Fibroblast of the aortic adventitia (primary cell): ENCODE measurements at places on chromosomes 13 and 19.
A peak's percentile ranks its signal among the peaks of the same experiment; 100 is the strongest.

GRCh38 chr13:74052402-74052928 is 81.7 kb downstream of the KLF12 start:
- no peak for DNase-seq

DNA sequence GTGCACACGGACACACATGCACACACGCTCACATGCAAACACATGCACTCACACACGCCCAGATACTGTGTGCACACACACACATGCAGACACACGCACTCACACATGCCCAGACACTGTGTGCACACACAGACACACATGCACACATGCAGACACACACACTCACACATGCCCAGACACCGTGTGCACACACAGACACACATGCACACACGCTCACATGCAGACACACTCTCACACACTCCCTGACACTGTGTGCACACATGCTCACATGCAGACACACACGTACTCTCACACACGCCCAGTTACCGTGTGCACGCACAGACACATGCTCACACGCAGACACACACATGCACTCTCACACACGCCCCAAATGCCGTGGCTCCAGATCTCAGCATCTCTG is 137.2 kb upstream of the MCF2L start:
- DNase-seq: no peak

GRCh38 chr19:17235300-17235970 is 9.4 kb downstream of the OCEL1 start:
- DNase-seq: peak; percentile 65

DNA sequence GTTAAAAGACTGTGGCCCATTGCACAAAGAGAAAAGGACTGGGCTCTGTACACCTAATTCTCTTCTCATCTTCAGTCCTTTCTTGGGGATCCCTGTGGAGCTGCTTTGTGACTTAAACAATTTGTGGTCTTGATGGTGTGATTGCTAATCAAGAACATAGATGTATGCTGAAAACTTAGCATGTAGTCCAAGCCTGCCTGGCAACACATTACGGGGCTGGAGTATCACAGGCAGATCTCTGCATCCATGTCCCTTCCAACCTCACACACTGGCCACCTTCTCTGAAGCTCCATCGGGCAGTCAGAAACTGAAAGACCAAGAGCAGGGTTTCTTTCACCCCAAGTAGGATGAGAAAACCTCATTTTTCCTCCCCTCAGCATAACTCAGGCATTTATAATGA is 69.6 kb upstream of the ARGLU1 start:
- no peak for DNase-seq

DNA sequence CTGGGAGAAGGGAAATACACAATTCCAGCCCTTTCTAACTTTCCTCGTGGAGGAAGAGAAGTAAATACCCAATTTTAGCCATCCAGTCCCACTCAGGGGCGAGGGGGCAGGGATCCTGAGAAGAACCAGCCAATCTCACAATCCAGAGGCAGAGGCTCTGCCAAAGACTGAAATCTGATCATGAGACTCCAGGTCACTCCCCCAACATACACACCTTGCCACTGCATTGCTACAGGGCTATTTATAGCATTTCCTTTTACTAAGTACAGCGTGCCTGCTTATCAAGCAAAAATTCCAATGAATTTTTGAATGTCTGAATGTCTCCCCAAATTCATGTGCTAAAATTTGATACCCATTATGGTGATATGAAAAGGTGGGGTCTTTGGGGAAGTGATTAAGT is 1687.5 kb downstream of the EFNB2 start:
- DNase-seq: no peak

- DNase-seq: no peak
Observed at GRCh38 chr13:30413842-30414241, 8.5 kb upstream of the UBE2L5 start.

DNA sequence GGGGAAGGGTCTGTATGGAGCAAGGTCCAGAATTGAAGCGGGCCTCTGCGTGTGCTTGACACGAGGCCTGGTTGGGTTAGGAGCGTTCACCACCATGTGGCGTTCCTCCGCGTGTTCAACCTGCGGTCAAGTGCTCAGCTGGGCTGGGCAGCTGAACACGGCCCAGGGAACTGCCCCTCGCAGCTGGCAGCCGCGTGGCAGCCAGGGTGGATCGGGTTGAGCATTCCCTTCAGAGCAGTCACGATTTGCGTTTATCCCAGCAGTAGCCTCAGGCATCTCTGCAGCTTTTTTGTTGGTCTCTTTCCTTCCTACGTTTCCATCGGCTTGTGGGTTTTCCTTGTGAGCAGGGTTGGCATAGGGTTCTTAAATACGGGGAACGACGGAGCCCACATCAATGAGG is 28.7 kb upstream of the F2RL3 start:
- DNase-seq: no peak

- no peak for DNase-seq
Observed at GRCh38 chr13:98915981-98916380, 61.9 kb downstream of the DOCK9 start.

GRCh38 chr13:60260440-60260839 is 96.7 kb upstream of the DIAPH3 start:
- no peak for DNase-seq

- DNase-seq: no peak
Observed at GRCh38 chr13:23098161-23098907, 82.4 kb upstream of the SGCG start.

DNA sequence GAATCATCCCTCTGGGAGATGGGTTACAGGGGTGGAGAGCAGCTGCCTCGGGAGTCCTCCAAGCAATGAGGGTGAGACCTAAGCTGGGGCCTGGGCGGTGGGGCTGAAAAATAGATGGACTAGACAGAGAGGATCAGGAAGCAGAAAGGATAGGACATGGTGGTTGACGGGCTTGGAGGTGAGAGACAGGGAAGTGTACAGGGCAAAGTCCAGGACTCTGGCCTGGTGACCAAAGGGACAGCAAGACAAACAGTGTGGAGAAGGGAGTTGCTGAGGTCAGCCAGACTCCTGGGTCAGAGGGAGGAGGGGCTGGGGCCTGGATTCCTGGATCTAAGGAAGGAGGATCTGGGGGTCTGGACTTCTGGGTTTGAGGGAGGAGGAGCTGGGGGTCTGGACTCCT is 5.5 kb downstream of the PHLDB3 start:
- DNase-seq: no peak
